ENCODE measurements at places on chromosomes 16 and 17.

DNA sequence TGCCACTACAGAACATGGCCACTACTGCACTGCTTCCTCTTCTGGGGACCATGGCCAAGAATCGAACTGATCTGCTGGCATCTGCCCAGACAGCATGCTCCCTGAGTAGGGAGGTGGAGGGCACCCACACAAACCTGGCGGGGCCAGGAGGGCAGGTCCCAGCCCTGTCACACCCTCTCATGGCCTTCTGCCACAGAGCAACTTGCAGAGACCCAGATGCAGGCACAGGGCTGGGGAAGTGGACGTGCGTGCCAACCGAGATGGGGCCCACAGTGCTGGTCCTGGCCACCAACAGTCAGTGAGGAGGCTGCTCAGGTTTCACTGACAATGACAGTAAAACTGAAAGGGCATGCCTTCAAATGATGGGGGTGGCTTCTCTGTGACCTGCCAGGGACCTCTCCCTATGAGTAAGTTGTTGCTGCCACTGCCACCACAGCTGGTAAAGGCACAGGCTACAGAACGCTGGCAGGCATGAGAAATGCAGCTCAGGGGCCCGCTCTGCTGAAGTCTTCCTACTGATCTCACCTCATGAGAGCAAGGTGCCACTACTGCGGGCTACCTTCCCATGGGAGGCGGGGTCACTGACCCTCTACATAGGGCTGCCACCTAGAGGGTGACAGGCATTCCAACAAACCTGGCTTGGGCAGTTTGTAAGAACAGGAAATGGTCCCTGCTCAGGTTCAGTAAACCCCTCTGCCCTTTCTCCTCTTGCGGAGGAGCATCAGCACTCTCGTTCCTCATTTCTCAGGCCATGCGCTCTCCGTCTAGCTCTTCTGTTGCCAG lies 15.5 kb downstream of the HIC1 start:
- no peak for DNase-seq

DNA sequence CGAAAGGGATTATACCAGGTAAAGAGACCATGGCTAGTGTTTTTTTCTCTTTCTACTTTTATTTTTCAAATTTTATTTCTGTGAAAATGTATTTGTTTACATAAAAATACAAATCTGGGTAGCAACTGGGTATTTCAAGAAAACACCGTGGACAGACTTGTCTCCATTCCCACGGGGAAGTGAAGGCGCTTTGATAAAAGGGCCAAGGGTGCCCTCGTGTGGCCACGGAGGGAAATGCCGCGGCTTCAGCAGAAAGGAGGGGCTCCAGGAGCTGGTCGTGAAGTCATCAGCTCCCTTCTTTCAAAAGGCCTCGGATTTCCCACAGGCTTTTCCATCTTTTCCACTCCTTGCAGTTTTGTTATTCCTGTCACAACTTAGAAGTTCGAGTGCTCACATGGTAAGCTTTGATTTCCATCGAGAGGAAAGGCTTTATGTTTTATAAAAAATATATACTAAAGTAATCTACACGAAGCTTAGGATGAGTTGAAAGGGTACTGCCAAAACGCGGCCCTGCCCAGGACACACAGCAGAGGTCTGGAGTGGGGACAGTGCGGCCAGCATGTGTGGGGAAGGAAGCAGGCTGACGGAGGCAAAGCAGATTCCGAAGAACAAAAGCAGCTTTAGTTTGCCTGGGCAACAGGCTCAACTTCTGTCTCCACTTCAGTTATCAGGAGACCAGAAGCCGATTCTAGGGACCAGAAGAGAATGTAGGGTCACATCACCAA lies 15.3 kb upstream of the MNT start:
- no peak for DNase-seq

DNA sequence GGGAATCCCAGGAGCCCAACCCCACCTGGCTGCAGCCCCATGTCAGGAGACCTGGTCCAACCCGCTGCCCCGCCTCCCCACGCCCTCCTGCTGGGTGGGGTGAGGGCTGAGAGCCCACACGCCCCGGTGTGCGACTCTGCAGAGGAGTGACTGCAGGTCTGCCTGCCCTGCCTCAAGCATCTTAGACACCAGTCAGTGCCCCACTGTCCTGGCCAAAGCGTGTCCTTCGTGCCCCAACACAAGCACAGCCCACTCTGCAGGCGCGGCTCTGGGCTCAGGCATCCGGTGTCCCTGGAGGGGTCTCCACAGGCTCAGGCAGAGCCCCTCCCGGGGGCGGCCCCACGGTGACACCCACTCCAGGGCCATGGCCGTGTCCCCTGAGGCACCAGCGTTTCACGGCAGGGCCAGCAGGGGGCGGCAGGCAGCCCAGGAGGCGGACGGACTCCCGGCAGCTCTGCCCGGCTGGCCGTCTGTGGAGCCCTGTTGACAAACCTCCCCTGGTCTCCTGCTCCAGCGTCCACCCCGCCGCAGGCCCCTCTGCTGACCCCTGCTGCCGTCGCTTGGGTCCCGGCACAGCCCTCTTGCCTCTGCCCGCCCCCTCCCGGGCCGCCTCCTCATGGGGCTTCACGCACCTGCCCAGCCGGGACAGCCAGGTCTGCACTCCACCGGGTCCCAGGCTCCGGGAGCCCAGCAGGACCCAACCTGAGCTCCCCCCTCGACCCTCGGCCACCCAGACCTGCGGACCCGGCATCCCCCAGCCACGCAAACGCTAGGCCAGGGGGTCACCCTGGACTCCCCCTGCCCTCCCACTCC lies 8.6 kb upstream of the UBE2I start:
- no peak for DNase-seq

GRCh38 chr16:48420437-48420836 lies 35.2 kb upstream of the SIAH1 start:
- no peak for DNase-seq

DNA sequence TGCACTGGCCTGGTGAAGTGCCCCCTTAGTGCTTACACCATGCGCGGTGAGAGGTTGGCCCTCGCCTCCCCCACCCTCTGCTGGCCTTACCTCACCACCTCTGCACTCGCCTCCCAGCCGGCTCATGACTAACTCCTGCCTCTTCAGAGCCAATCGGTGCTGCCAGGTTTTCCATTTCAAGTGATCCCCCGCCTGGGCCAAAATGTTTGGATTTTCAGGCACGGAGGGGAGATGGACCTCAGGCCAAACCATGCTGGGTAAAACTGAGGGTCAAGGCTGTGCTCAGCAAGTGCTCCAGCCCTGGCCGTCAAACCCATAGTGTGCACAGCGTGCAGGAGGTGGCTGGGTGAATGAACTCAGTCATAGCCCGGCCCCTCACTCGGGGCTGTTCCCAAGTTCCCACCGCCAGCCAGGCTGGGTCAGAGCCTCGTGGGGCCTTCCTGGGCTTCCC lies 175.4 kb downstream of the SEC14L1 start:
- DNase-seq = no peak

DNA sequence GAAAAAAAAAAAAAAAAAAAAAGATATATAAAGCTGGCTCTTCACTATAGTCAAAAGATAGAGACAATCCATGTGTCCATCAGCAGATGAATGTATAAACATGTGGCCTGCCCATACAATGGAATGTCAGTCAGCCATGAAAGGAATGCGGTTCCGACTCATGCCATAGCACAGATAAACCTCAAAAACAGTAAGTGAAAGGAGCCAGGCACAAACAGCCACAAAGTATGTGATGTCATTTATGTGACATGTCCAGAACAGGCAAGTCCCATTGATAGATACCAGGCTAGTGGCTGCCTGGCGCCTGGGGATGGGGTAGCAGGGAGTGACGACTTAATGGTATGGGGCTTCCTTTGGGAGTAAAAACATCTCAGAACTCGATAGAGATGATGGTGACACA lies 155.7 kb downstream of the CMIP start:
- DNase-seq = no peak

DNA sequence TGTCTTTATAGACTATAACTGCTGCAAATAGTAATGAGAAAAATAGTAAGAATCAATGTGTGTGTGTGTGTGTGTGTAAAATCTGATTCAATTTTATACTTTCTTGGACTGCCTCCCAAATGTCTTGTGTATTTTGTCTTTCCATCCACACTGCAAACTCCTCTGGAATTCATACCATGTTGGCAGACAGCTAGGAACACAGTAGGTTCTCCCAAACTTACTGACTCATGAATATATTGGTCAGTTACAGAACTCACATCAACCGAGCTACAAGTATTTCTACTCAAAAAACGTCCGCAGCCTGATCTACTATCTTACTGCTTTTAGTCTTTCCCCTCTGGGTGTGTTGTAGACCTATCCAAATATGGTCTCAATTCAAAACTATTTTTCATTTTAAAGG lies 542.7 kb upstream of the PSMD7 start:
- DNase-seq = no peak

Data from HFF-Myc (cell line).